Stimulated activated CD8-positive, alpha-beta memory T cell treated with anti-CD3 and anti-CD28 coated beads, Interleukin-4, amount 100 ng/mL, for 4 hours (primary cell): ENCODE measurements at places on chromosomes 6 and 20.

DNA sequence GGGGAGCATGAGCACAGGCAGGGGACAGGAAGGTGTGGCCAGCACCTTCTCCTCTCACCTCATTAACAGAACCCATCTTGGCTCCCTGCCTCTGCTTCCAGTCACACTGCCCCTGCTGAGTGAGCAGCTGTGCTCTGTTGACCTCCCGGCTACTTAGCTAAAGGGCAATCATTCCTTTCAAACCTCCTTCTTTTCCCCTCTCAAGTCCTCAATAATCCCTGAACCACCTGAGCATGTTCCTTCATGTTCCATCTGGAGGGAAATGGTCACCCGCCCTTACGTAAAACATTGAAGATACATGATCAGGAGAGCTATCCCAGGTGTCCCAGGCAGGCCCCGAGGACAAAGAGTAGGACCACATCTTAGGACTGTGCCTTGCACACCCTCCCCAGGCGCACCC, 21.7 kb upstream of the MRPS10 start:
- no peak for DNase-seq

DNA sequence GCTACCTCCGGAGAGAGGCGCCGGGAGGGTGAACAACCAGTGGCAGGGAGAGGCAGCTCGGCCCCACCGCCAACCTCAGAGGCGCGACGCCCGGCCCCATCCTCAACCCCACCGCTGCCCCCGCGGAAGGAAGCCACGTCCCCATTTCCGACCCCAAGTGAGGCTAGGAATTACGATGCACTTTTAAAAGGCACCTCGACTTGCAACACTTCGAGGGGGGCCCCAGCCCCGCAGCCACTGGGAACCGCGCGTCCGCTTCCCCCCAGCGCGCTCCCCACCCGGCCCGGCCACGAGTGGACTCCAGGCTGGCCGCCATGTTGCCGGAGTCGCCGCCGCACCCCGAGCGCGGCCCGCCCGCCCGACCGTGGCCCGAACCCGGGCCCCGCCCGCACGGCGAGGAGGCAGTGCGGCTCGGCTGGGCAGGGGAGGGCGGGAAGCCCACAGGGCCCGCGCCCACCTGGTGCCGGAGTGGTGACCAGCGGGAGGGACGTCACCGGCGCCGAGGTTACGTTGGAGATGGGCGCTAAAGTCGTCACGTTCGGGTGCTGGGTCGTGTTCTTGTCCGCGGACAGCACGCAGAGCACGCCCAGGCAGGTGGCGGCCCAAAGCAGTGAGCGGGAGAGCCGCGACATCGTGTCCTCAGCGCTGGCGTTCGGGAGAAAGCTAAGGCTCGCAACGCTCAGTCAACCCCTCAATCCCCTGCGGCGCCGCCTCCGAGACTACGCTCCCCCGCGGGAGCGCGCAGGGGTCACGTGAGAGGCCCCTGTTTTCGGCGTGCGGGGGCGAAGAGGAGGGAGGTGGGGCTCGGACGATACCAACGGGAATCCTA, at the start of gene CD164:
TSS of gene CD164 (minus strand) at position 721 of the 829 bp plus-strand sequence. CDS start at position 632, 89 bp downstream.
- DNase-seq: peak; percentile 87

DNA sequence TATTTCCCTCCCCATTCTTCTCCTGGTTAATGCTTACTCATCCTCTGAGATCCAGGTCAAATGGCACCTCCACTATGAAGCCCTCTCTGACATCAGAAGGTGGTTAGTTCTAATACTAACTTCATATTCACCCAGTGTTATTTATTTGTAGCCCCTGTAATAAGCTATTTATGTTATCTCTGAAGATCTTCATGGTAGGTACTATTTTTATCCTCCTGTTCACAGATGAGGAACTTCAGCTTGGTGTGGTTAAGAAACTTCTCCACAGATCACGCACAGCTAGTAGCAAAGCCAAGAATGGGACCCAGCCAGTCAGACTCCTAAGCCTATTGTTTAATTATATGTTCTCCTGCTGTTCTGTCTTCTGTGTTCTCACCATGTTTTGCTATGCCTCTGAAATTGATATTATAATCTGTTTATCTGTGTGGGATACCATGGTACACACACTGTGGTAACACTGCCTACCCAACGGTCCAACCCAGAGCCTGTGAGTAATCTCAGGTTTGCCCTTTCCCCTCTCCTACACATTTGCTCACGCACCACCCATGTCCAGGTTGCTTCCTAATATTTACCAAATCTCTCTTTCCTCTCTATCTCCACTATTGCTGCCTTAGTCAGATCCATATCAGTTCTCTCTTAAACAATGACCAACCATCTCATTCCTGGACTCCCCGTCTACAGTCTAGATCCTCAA, 98.4 kb downstream of the IPCEF1 start:
- no peak for DNase-seq

DNA sequence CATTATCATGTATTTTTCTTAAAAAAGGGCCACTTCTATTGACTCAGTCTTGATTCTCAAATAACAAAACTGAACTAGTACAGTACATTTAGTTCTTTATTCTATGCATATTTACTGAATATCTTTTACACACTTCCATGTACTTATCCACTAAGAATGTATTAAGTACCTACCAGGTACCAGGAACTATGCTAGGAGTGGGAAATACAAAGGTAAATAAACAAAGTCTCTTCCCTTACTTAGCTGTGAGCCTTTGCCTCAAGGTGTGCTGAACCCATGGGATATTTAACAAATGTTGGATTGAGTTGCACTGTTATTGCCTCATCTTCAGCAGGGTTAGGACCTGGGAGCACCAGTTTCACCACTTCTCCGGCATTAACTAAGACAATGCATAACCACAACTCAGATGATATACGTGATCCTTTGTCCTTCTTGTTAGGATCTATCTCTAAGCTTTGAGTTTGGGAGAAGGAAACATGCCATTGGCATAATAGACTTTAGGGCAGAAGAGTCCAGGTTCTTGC, 533.9 kb downstream of the TFAP2B start:
- no peak for DNase-seq

- DNase-seq: no peak
Observed at GRCh38 chr6:146056506-146056905, 27.6 kb downstream of the GRM1 start.

DNA sequence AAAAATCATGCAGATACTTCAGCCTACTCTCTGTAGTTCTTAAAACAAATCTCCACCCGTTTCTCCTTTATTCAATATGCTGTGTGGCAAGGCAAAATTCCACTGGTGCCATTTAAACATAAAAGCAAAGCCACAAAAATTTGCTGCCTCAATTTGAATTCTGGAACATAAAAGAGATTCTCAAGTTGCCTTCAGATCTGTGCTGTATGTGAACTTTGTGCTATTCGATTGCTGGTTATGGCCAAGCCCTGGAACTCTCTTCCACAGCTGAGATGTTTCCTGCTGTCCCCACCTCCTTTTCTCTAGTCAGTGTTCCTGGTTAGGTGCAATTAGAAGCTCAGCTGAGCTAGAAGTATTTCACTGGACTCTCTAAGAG, 395.3 kb upstream of the BTBD3 start:
- DNase-seq: no peak

DNA sequence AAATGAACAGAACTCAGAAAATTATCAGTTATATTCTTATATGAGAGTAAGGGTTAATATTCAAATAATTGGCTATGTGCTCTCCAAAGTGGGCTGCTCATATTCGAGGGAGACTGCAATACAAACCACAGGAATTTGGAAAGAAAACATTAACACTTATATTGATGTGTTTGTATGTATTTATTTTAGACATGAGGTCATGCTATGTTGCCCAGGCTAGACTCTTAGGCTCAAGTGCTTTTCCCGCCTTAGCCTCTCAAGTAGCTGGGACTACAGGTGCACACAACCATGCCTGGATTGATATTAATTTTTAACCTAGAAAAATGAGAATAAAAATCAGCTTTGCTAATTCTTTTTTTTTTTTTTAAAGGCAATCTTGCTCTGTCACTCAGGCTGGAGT, 35.0 kb downstream of the BTBD9 start:
- no peak for DNase-seq

- no peak for DNase-seq
Observed at GRCh38 chr6:98587555-98587954, 246.8 kb upstream of the POU3F2 start.

DNA sequence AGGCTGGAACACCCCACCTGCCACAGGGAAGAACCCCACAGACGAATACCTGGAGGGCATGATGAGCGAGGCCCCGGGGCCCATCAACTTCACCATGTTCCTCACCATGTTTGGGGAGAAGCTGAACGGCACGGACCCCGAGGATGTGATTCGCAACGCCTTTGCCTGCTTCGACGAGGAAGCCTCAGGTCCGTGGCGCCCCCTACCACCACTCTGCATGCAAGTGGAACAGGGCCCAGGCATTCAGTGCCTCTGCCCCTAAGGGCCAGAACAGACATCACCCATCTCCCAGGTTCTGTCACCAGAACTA, 6.6 kb downstream of the MYL9 start:
- no peak for DNase-seq

GRCh38 chr20:64266988-64267387, 11.4 kb downstream of the PCMTD2 start:
- no peak for DNase-seq

- DNase-seq: no peak
Observed at GRCh38 chr6:63295553-63296194, 24.1 kb downstream of the LGSN start.

GRCh38 chr6:14765721-14766390, 480.0 kb upstream of the JARID2 start:
- no peak for DNase-seq

DNA sequence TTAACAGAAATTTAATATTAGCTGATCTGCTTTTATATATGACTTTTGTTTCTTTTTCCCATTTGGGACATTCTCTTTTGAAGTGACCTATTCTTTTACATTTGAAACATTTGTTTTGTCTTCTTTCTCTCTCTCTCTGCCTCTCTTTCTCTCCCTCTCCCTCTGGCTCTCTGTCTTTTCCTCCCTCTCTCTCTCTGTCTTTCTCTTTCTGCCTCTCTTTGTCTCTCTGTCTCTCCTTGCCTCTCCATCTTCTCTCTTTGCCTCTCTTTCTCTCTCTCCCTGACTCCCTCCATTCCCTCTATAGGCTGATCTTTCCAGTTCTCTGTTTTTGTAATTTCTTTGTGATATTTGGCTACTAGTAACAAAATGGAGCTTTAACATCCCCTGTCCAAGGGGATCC, 52.0 kb upstream of the TULP1 start:
- DNase-seq: no peak

DNA sequence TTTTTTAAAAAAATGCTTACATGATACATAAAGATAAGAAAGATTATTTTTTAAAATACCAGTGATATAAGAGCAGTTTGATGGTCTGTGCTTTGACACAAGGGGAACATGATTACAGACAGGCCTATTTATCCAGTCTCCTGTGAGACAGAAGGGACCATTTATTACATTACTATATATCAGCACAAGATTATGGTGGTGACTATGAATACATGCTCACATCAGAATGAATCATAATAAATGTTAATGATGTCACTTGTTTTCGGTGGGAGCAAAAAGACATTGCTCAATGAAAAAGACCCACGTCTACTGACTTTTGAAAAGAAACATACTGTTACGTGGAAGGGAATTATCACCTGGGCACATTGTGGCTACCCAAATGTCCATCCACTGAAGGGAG, 455.1 kb downstream of the CDC5L start:
- no peak for DNase-seq

- no peak for DNase-seq
Observed at GRCh38 chr6:27568226-27568897, 95.5 kb upstream of the ZNF184 start.

GRCh38 chr6:169009628-169010027, 244.0 kb downstream of the THBS2 start:
- DNase-seq: no peak

DNA sequence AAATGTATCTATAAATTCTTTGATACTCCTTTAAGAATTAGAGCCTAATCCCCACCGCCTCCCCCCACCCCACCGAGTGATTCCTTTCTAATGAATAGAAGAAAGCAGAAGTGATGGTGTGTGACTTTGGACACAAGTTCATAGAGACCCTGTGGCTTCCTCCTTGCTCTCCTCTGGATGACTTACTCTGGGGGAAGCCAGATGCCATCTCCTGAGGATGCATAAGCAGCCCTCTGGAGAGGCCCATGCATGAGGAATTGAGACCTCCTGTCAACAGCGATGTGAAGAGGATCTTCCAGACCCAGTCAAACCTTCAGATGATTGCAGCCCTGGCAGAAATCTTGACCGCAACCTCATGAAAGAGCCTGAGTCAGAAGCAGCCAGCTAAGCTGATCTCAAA, 21.1 kb downstream of the AHCY start:
- no peak for DNase-seq

DNA sequence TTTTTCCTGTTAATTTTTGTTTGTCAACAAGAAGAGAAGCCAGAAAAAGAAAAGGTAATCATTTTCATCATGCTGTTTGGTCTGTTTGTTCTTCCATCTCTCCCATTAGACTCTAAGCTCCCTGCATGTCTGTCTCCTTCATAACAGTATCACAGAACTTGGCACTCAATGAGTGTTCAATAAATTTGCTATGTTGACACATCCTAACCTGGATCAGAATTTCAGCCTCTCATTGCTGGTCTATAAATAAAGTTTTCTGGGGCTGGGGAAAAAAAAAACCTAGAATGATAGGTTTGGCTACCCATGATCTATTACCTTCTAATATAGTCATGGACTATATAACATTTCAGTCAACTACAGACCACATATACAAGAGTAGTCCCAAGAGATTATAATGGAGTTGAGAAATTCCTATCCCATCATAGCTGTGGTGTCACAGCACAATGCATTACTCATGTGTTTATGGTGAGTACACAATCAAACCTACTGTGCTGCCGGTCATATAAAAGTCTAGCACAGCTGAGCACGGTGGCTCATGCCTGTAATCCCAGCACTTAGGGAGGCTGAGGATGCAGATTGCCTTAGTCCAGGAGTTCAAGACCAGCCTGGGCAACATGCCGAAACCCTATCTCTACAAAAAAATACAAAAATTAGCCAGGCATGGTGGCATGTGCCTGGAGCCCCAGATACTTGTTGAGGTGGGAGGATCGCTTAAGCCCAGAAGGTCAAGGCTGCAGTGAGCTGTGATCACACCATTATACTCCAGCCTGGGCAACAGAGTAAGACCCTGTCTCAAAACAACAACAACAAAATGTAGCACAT, 5.9 kb downstream of the NUDT3 start:
- no peak for DNase-seq

- DNase-seq: peak; percentile 19
Observed at GRCh38 chr6:151014404-151015100, 149.1 kb downstream of the MTHFD1L start.

- DNase-seq: no peak
Observed at GRCh38 chr6:133594652-133595110, 294.2 kb upstream of the TCF21 start.

DNA sequence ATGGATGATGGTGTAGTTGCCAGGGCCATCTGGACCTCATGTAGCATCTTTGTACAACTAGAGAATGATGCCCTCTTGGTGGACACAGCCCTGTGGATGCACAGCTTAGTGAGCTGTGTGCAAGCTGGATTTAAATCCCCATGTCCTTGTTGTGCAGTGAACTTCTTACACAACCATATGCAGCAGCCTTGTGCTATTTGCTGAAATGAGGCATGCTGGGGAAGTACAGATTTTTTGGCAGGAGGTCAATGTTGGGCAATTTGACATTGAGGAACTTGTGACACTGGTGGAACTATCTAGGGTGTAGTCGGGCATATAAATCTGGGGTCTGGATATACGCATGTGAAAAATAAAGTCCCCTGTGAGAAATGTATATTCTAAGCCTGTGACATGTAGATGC, 5.8 kb upstream of the CDC5L start:
- DNase-seq: no peak
